ENCODE measurements at places on chromosomes 1 and 21.

GRCh38 chr1:30413111-30413440, 310.3 kb downstream of the MATN1 start:
- no peak for DNase-seq

GRCh38 chr1:82218846-82219245, 418.1 kb downstream of the ADGRL2 start:
- no peak for DNase-seq

DNA sequence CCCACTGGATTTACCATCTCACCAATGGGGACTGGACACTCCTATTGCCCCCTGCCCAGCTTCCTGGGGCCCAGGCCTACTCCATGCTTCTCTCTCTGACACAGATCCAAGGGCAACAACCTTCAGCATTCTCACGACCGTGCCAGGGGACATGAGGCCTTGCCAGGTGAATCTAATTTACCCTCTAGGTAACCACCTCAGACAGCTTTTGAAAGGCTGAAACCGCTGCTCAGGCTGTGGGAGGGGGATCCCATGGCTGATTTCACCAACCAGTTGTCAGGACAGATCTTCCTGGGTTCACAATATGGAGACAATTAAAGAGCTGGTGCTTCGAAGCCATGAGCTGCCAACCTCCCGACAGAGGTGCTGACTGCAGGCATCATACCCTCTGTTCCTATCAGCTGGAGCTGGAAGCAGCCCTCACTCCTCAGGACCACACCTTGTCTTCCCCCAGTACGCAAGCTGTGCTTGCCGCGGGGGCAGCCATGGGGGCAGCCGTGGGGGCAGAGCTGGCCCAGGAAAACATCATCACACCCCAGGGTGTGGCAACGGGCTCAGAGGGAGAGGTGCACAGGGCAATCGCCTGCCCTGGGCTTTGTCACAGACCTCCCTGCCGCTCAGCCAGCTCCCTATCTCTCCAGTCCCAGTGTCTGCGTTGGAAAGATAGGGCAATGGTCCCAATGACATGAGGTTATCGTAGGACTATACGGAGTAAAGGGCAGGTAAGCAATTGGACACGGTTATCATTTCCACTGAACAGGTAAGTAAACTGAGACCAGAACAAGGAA, 120.2 kb downstream of the DMRTB1 start:
- no peak for DNase-seq

DNA sequence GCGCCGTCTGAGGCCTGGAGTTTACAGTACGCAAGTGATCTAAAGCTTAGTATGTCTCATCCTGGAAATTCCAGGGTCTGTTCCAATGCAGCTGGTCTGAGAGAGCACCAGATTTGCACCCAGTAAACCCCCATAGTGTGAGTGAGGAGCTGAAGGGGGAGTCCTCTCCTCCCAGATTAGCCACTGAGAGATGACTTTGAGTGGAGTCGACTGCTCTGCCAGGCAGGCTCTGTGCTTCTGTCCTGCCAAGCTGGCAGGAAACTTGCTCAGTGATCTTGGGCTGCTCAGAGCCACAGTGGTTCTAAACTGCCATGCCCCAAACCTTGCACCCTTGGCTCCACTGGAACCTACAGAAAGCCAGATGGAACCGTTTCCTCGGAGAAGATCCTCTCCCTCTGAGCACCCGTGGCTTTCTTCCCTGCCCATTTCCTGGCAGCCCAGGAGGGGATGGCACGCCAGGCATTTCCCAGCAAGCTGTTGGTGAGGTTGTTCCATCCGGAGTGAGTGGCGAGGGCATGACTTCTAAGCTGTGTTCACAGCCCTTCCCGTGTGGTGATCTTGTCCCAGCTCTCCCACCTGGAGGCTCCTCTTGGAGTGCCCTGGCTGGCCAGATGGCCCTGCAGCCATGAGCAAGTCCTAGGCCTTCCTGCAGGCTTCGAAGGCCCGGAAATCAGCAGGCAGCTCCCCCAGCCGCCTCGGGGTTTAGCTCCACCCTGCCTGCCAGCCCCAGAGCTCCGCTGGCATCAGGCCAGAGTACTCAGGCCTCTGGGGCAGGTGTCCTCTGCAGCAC, 125.9 kb upstream of the VAMP3 start:
- DNase-seq: no peak

- no peak for DNase-seq
Measured at GRCh38 chr21:45742247-45742646, 98.7 kb downstream of the PCBP3 start.

GRCh38 chr1:229657993-229658755, 32.1 kb downstream of the URB2 start:
- no peak for DNase-seq

GRCh38 chr1:239587066-239587465, 200.7 kb downstream of the CHRM3 start:
- DNase-seq: no peak

DNA sequence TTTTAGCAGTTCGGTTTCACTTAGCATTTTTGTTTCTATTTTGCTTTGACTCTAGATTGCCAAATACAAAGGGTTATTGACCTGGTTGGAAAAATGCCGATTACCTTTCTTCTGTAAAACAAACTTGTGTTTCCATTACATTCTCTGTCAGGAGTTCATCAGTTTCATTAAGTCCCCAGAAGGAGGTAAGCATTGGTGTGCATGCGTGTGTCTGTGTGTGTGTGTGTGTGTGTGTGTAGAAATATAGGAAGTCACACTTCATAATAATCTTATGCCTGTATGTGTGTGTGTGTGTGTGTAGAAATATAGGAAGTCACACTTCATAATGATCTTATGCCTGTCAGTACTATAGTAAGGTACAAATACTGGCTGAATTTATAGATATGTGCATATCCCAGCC, 10.0 kb downstream of the RGSL1 start:
- DNase-seq: no peak

GRCh38 chr1:9615316-9616063, 26.8 kb downstream of the TMEM201 start:
- peak; percentile 61 for DNase-seq
